A549 treated with CpdA at 1 μM for 4 hours (cell line): ENCODE measurements at places on chromosomes 2 and 18. TPM values are rescaled to one million over a fixed set of nuclear protein-coding genes. Genes with fewer than 3 reads are reported as not detected.

The IL36G gene
- 0.10 TPM in 1 of 5 replicates, not detected in the others for total RNA-seq

The ZNF385B gene
- total RNA-seq: 0.03 TPM in 1 of 5 replicates, not detected in the others

The DSG4 gene
- total RNA-seq: not detected in 5 replicates

The LYPD6 gene
- total RNA-seq: 0.05 to 0.16 TPM (median 0.07 TPM) in 3 of 5 replicates, not detected in the others

The EFEMP1 gene
- total RNA-seq: 30.5 to 60.6 TPM (median 41.0 TPM) in 5 replicates

The AGXT gene
- 0.05 TPM in 1 of 5 replicates, not detected in the others for total RNA-seq

The PTH2R gene
- not detected in 5 replicates for total RNA-seq

The UGT1A7 gene
- 3.9 to 6.1 TPM (median 4.4 TPM) in 5 replicates for total RNA-seq

The IL1B gene
- 0.09 to 0.40 TPM (median 0.24 TPM) in 5 replicates for total RNA-seq

The IMMT gene
- 106 to 117 TPM (median 111 TPM) in 5 replicates for total RNA-seq

The ABCG8 gene
- not detected in 5 replicates for total RNA-seq

The SERPINB12 gene
- not detected in 5 replicates for total RNA-seq

The CD207 gene
- not detected in 5 replicates for total RNA-seq
